ENCODE measurements at places on chromosomes 7 and 10.

DNA sequence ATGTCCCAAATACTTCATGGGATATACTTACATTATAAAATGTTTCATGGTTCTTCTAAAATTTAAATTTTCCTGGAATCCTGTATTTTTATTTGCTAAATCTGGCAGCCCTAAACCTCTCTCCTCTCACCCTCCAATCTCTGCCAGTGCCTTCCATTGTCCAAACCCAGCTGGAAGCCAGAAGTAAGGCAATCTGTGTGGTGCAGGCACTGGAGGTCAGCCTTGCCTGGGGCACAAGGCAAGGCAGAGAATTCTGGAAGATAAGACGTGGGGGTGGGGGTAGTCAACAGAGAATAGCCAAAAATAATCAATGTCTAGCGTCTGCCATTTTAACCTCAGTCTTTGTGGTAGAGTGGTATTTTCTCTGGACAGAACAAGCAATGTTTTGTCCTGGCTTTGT is 381.7 kb downstream of the GPAM start:
- DNase-seq, result no peak

GRCh38 chr7:8386926-8387550 is 46.4 kb upstream of the NXPH1 start:
- no peak for DNase-seq

GRCh38 chr7:43625453-43625852 is 42.5 kb downstream of the STK17A start:
- peak; percentile 46 for DNase-seq

DNA sequence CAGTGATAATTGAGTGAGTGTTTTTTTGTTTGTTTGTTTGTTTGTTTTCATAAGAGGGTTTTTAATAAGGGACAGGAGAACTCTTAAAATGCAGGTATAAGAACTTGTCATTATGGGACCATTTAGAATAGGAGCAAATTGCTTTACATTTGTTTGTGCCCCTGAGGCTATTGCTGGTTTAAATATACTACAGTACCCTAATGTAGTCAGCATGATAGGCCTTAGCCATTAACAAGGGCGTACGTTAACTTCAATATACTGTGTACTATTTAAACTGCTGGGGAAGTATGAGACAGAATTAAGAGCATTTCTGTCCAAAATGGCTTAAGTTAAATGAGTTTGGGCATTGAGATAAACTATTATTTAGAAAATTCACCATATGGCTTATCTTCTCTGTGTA is 26.2 kb downstream of the PRKAR2B start:
- no peak for DNase-seq

DNA sequence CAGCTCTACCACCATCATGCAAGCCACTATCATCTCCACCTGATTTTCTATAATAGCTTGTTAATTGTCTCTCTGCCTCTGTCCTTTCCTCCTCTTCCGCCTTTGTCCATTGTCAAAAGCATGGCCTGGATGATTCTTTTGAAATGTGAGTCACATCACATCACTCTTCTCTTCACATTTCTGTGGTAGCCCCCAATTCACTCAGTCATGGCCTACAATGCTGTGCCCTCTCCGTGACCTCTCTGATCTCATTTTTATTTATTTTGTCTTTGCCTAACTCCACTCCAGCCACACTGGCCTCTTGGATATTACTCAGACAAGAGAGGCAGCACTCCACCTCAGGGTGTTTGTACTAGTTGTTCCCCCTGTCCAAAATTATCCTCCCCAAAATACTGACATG is 4.9 kb upstream of the ABCB4 start:
- DNase-seq, result no peak

DNA sequence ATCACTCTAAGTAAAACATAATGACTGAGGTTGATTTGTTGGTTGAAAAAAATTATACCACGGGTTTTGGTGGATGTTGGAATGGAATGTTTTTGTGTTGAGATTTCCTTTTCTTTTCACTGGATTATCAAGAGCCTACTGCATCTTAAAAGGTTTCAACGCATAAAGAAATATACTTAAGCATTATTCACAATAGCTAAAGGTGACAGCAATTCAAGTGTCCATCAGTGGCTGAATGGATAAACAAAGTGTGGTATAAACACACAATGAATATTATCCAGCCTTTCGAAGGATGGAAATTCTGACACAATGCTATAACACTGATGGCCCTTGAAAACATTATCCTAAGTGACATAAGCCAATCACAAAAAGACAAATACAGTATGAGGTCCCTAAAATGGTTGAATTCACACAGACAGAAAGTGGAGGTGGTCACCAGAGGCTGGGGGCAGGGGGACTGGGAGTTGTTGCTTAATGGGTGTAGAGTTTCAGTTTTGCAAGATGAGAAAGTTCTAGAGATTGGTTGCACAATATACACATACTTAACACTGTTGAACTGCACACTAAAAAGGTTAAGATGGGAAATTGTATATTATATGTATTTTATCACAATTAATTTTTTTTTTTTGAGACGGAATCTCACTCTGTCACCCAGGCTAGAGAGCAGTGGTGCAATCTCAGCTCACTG is 122.3 kb downstream of the NRP1 start:
- no peak for DNase-seq

- no peak for DNase-seq
These were observed 11.9 kb downstream of the RNF216 start for GRCh38 chr7:5769571-5769970.

- DNase-seq, result no peak
These were observed 18.9 kb upstream of the OPN4 start for GRCh38 chr10:86635402-86635801.

- no peak for DNase-seq
These were observed 61.2 kb downstream of the OAT start for GRCh38 chr10:124357561-124357885.

DNA sequence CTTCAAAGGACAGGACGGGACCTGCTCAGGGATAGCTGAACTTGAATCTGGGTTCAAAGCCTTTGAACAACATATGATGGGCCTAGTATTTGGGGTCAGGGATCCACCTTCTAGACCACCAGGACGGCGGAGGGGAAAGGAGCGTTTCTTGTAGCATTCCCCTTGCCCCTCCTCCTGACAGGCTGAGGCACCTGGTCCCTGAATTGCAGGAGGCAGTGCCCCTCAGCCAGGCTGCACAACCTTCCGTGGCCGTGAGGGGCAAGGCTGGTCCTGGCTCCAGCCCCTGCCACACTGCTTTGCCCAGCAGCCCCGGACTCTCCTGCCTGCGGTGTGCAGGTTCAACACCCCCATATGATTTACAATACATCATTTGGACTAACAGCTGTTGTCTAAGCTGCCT is 58.1 kb downstream of the INSIG1 start:
- DNase-seq, result no peak

DNA sequence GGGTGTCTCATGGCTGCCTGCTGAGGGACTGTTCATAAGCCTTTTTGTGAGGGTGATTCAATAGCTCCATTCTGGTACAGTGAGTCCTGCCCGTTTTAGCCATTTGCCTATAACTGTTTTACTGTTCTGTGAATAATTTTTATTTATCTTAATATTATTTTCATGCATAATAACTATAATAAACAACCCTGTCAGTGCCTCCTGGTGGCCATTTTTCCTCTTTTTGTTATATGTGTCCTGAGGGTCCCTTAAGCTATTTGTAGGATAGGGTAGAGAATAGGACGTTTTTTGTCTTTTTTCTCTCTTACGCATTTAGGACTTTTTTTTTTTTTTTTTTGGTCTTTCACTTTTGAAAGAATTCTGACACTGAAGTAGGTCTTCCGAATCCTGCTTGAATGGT is 2.9 kb downstream of the C1QL3 start:
- peak; percentile 66 for DNase-seq

DNA sequence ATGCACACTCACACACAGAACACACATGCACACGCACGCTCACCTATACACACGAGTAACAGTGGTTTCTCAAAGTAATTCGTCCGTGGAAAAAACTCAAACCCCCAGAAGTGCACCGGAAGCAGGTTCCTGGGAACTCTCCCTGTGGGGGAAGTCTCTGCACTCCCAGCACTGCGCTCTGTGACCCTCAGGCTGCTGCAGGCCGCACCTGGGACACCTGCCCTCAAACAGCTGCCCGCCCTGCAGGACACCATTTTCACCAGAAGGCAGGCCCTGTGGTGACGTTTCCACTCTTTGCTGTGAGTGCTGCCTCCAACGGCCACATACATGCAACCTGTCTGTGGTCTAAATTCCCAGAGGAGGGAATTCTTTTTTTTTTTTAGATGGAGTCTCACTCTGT is 21.3 kb downstream of the YKT6 start:
- no peak for DNase-seq

- DNase-seq, result no peak
These were observed 167.3 kb upstream of the CDCA7L start for GRCh38 chr7:22113041-22113440.

GRCh38 chr7:69095649-69096048 is 502.6 kb upstream of the AUTS2 start:
- DNase-seq, result no peak

DNA sequence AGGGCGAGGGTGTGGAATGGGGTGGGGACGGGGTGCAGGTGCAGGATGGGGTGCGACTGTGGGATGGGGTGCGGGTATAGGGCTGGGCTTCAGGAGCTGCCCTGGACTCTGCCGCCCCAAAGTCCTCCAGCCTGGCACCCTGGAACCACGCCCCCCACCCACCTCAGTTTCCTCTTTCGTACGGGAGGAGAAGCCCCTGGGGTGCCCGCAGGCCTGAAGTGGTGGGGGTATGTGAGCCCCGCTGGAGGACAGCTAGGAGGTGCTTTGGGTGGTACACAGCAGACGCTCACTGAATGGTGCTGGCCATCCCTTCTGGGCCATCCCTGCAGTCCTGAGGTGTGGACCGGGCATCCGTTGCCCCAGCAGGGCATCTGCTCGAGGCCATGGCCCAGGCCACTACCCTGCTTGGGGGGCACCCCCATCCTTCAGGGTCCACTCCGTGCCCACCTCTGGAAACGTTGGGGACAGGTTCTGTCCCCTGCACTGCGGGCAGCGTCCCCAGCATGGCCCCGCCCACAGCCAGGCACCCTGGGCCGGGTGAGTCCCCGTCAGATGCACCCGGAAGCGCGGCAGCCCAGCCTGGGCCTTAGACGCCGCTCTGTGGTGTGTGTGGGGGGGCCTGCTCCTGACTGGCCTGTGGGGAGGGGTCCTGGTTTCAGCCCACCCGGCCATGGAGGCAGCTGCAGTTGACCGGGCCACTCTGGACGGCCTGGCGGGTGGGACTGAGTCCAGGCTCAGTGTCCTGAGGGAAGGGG is 41.6 kb downstream of the UNCX start:
- DNase-seq, result peak; percentile 21

DNA sequence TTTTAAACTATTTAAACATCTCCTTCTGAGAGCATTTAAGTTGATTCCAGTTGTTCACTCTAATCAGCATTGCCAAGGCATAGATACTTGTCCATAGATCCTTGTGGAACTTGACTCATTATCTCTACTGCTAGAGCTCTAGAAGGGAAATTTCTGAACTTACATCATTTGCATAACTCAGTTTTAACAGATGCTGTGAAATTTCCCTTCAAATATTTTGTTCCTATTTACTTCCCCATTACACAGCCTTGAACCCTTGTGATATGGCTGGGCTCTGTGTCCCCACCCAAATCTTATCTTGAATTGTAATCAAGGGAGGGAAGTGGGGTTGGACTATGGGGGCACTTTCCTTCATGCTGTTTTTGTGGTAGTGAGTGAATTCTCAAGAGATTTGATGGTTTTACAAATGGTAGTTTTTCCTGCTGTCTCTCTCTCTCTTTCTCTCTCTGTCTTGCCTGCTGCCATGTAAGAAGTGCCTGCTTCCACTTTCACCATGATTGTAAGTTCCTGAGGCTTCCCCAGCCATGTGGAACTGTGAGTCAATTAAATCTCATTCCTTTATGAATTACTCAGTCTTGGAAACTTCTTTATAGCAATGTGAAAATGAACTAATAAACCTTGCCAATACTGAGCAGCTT is 25.4 kb downstream of the INSIG1 start:
- DNase-seq, result no peak

DNA sequence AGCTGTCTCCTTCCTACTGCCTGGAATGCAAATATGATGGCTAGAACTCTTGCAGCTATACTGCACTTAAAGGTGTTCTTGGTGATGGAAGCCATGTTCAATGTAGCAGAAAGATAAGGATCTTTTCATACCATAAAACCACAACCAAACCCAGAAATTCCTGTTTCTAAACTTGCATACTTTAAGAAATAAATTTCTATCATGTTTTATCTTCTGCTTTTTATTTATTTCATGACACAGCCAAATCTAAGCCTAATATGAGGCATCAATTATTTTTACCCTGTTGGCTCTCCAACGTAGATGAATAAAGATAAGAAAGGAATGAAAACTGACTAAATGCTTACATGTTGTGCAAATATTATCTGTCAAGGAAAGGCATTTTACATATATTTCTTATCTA is 224.1 kb downstream of the DOCK4 start:
- peak; percentile 41 for DNase-seq

DNA sequence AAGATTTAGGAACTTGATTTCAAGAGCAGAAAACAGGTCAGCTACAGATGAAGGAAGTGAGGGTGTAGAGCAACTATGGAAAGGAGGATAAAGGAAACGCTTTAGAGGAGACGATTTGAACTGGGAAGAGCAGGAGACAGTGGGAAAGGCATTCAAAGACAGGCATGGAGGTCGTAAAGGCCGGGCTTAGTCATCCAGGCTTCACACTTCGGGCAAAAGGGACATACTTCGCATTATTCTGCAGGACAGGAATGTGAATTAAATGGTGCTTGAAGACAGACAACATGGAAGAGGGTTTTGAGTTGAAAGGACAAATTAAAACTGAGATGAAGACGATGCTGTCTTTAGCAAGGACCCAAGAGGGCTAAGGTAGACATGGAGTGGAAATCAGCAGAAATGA is 8.1 kb downstream of the FAM171A1 start:
- DNase-seq, result no peak

- no peak for DNase-seq
These were observed 1087.1 kb upstream of the POT1 start for GRCh38 chr7:126016722-126017121.

DNA sequence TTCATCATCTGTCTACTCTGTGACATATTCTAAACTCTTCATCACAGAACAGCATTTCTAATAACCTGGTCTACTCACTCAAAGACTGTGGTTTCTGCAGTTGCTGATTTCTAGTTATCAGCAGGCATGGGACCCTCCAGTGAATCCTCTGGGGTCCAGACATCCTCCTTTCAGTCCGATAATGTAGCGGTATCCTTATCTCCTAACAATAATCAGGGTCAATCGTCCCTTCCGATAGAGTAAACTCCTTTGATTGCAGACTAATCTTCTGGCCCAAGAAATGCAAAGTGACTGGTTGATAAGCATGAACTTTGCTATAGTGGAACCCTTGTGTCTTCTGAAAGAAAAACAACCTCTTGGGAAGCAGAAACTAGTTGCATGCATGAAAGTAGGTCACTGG is 1209.8 kb upstream of the CELF2 start:
- DNase-seq, result no peak

DNA sequence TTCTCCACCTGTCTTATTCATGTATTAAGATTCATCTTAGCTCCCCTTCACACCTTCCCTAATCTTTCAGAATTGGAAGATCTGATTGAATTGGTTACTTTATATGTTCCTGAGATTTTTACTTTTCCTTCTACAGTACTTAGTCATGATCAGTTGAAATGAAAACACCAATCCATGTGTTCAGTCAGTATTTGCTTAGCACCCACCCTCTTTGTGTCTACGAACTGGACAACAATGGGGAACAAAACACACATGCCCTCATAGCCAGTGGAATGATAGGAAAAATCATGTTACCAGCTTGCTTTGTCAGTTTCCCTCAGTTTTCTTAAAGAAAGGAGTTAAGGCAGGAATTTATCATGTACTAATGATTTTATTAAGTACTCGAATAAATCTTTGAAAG is 2.0 kb downstream of the MASTL start:
- DNase-seq, result no peak

GRCh38 chr10:72887043-72887442 is 6.5 kb upstream of the OIT3 start:
- peak; percentile 34 for DNase-seq

Data from common myeloid progenitor, CD34-positive (primary cell).